Activated CD4-positive, alpha-beta T cell treated with anti-CD3 and anti-CD28 coated beads for 36 hours (primary cell): ENCODE measurements at places on chromosomes 1 and 21. TPM values are rescaled to one million over a fixed set of nuclear protein-coding genes. Genes with fewer than 3 reads are reported as not detected.

CFAP74 gene
- not detected for total RNA-seq

PYHIN1 gene
- 5.6 TPM for total RNA-seq

SLC30A10 gene
- total RNA-seq: not detected

TDRKH gene
- total RNA-seq: 18.4 TPM

H3-3A gene
- total RNA-seq: 176 TPM

KRTAP21-2 gene
- total RNA-seq: not detected

CHIA gene
- total RNA-seq: not detected

PGBD5 gene
- total RNA-seq: not detected

MAN1C1 gene
- total RNA-seq: 10.1 TPM

HES3 gene
- not detected for total RNA-seq

UTS2 gene
- total RNA-seq: not detected

ZNF695 gene
- 1.2 TPM for total RNA-seq
